Posterior cingulate gyrus (tissue), 11 donors: ENCODE measurements at places on chromosomes 3 and 15.

GRCh38 chr3:27590437-27591298, 106.5 kb upstream of the SLC4A7 start:
- DNase-seq, result no peak

DNA sequence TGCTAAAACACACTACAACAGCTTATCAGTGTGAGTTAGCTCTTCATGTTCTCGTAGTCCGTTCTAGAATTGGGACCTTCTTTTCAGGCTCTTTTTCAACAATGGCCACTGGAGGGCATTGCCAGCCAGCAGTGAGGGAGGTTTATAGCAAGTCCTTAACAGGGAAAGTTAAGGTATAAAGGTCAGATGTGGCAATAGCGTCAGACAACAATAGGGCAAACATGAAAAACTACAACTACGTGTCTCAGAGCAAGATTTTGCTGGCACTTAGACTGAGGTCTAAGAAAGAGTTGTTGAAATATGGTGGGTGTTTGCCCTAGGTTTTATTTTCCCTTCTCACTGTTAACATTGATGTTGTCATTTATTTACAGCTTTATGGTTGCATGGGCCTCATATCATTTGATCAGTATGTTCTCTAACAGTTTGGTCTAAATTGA, 161.4 kb downstream of the GMNC start:
- DNase-seq, result no peak

- DNase-seq, result no peak
These were observed 243.3 kb downstream of the FAM43A start for GRCh38 chr3:194928831-194929577.

GRCh38 chr15:34659056-34659455, 75.6 kb upstream of the GOLGA8B start:
- no peak for DNase-seq

DNA sequence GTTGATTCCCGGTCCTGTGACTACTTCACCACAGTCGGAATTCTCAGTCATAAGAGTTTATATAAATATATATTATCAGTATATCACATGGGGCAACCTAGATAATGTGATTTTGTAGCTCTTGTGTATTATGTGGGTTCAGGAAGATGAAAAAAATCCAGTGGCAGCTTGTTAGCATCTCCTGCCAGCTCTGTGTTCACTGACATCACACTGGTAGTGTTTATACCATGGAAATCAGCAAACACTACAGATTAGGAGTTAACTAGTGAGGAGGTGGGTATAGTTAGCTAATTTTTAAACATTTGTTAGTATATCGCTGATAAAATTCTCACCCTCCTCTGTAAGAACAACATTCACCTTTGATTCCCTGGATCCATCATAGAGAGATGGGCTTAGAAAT, 44.5 kb upstream of the KCNMB2 start:
- DNase-seq, result no peak

GRCh38 chr3:196936288-196936687, 6.0 kb downstream of the NCBP2 start:
- no peak for DNase-seq
